SJSA1 (cell line): ENCODE measurements at places on chromosomes 2 and 18.

DNA sequence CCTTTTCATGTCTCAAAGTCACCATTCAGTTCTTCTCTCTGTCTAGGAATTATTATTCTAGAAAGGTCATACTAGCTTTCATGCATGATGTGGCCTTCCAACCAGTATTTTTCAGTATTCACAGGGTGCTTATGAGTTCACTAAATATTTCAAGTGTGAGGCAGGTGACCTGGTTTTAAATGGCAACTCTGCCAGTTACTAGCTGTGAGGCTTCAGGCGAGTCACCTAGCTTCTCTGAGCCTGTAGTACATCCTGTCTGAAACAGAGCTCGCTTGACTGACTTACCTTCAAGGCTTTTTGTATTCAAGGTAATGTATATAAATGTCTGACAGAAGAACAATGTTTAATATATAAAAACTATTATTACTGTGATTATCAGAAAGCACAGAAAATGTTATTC, 19.4 kb upstream of the ACVR1 start:
- no peak for DNase-seq

GRCh38 chr2:126787289-126787688, 111.4 kb upstream of the TEX51 start:
- DNase-seq: no peak

GRCh38 chr2:212299943-212300342, 238.7 kb downstream of the ERBB4 start:
- DNase-seq: no peak

- no peak for DNase-seq
Measured at GRCh38 chr2:104901037-104901881, 47.3 kb downstream of the POU3F3 start.

- no peak for DNase-seq
Measured at GRCh38 chr18:72652990-72653593, 109.0 kb upstream of the CBLN2 start.

GRCh38 chr2:211996857-211997256, 541.7 kb downstream of the ERBB4 start:
- no peak for DNase-seq

DNA sequence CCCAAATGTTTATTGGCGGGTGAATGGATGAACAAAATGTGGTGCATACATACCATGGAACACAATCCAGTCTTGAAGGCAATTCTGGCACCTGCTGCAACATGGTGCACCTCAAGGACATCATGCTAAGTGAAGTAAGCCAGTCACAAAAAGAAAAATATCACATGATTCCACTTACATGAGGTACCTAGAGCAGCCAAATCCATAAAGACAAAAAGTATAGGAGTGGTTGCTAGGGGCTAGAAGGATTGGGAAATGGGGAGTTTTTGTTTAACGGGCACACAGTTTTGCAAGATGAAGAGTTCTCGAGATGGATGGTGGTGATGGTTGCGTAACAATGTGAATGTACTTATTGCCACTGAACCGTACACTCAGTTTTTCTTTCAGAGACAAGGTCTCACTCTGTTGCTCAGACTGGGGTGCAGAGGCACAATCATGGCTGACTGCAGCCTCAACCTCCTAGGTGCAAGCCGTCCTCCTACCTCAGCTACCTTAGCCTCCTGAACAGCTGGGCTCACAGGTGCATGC, 90.9 kb upstream of the CERS6 start:
- DNase-seq: no peak

- no peak for DNase-seq
Measured at GRCh38 chr18:48076461-48076860, 146.0 kb upstream of the SMAD2 start.

GRCh38 chr2:126429103-126429502, 226.9 kb upstream of the GYPC start:
- no peak for DNase-seq

GRCh38 chr2:108809936-108810335, 23.4 kb downstream of the CCDC138 start:
- DNase-seq: no peak

- no peak for DNase-seq
Measured at GRCh38 chr2:232434091-232434490, 21.9 kb upstream of the ALPI start.

GRCh38 chr2:101956465-101957438, 35.0 kb upstream of the IL1R2 start:
- DNase-seq: no peak

DNA sequence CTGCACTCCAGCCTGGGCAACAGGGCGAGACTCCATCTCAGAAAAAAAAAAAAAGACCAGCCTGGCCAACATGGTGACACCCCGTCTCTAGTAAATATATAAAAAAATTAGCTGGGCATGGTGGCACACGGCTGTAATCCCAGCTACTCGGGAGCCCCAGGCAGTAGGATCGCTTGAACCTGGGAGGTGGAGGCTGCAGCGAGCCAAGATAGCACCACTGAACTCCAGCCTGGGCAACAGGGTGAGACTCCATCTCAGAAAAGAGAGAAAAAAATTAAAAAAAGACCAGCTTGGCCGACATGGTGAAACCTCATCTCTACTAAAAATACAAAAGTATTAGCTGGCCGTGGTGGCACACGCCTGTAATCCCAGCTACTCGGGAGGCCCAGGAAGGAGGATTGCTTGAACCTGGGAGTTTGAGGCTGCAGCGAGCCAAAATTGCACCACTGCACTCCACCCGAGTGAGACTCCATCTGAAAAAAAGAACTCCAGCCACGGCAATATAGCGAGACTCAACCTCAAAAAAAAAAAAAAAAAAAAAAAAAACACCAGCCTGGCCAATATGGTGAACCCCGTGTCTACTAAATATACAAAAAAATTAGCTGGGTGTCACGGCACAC, 346.1 kb upstream of the PLGLB2 start:
- no peak for DNase-seq

DNA sequence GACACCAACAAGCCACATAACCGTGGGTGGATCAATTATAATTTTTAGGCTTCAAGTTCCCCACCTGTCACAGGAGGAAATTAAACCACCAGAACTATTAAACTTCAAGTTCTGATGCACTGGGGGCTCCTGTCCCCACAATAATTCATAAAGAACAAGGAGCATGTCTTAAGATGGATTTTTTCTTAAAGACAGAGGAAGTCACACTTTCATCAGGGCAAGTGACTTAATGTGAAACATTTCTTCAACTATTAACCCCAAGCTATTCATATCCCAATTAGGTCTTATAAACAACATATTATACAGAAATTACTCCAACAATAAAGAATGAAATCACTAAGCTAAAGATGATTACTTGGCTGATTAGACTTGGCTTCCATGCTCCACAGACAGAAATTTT, 292.5 kb downstream of the ETAA1 start:
- DNase-seq: no peak

GRCh38 chr2:166539340-166540162, 45.5 kb upstream of the SCN7A start:
- no peak for DNase-seq

DNA sequence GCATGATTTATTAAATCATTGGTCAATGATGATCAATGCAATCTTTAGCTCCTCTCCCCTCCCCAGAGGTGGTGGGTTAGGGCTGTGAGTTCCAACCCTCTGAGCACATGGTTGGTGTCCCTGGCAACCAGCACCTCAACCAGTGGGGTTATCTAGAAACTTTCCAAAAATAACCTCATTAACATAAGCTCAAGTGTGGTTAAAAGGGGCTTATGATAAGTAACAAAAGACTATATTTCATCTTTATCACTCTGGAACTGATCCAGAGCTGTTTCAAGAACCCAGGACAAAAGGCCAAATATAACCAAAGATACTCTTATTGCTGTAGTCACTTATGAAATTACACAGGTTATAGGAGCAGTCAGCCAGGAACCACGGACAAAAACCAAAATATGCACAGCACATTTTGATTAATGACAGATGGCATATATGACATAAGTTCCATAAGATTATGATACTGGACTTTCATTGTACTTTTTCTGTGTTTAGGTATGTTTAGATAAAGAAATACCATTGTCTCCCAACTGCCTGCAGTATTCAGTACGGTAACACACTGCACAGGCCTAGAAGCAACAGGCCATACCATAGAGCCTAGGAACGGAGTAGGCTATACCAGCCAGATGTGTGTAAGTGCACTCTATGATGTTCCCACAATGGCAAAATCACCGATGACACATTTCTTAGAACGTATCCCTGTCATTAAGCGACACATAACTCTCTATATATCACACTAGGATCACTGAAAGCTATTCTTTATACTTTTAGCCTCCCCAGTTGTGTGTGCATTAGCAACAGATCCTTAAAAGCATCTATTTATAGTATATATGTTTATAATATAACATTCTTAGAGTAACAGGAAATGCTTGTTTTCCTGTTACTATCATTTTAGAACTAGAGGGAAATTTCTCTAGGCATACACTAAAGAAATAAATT, 31.9 kb downstream of the KIDINS220 start:
- DNase-seq: no peak

DNA sequence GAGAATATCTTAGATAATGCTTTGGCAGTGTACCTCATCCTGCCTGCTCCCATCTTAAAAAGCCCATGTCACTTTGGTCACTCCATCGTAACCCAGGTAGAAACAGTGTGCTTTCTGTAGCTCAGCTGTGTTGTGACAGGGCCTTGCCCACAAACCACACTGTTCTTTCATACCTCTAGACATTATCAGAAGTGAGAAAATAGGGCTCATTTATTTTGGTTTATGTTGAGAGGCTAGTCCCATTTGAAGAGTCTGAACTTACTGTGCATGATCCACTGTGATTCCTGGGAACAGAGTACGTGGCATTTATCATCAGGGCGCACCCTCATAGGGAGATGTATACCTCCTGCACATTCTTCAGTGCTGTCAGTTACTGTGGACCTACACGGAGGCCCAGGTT, 69.7 kb downstream of the FEZ2 start:
- no peak for DNase-seq

DNA sequence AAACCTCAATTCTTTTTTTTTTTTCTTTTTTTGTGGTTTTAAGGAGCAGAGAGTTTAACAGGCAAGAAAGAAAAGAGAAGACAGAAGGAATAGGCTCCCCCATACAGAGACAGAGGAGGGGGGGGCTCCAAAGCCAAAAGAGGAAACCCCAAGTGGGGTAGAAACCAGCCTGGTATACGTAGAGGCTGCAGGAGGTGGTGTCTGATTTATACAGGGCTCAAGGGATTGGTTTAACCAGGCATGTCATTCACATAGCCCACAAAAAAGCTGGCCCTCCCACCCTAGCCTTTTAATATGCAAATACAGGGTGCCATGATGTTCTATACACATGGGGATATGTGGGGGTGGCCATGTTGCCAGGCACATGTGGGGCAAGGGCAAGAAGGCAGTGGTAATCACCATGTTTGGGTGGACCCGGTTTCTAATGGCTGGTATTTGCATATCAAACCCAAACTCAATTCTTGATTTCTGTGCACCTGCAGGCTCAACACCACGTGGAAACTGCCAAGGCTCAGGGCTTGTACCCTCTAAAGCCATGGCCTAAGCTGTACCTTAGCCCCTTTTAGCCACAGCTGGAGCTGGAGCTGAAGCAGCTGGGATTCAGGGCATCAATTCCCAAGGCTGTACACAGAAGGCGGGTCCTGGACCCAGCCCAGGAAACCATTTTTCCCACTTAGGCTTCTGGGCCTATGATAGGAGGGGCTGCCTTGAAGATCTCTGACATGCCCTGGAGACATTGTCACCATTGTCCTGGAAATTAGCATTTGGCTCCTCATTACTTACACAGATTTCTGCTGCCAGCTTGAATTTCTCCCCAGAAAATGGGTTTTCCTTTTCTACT, 170.3 kb downstream of the MAIP1 start:
- no peak for DNase-seq

DNA sequence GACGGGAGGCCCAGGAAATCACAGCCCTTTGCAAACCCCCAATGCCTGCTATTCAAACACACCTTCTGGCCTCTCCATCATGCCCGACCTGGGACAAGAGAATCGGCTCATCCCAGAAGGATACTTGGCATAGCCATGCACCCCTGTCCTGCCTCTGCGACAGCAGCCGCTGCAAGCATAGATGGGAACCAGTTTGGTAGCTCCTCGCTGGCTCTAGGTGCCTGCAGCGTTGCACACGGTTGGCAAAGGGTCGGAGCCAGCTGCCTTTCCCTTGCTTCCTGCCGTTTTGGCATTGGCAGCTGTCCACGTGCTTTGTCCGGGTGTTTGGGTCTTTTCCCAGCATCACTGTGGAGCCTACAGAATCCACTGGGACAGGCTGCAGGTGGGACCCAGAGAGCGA, 76.9 kb downstream of the TWIST2 start:
- DNase-seq: no peak

DNA sequence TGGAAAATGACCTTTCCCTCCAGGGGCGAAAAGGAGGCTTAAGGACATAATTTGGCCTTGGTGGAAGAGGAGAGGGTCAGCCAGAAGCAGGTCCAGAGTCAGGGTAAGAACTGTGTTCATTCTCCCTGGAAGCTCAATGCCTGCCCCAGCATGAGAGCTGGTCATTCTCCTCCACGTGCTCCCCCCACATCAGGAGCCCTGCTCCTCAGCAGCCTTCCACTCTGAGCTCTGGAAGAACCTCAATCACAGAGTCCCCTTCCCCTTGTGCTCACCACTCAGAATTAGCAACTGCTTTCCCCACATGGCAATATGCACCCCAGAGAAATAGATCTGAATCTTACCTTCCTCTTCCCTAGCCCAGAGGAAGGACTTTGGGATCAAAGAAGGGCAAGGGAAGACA, 115.4 kb downstream of the TMEM200C start:
- DNase-seq: no peak

DNA sequence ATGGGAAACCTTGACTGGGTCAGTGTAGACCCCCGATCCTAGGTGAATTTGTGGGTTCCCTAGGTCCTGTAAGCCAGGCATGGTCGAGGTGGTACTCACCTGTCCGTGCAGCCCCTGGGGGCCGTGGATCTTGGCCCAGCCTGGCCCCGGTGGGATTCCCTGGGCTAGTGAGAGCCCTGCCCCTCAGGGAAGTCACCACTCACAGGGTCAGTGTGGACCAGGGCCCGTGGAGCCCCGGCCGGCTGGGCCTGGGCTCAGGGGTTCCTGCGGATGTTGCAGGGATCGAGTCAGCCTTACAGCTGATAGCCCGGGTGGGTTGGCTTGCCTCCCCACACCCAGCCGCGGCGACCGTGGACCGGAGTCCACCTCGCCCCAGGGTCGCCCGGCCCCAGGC, 528 bp downstream of the ATG9A start:
- no peak for DNase-seq

- no peak for DNase-seq
Measured at GRCh38 chr2:130729322-130730299, 741 bp downstream of the GPR148 start.

GRCh38 chr2:47344890-47345589, 57.9 kb upstream of the MSH2 start:
- DNase-seq: peak; percentile 84

GRCh38 chr18:5103286-5103685, 93.8 kb downstream of the AKAIN1 start:
- DNase-seq: no peak
